Neuronal stem cell (in vitro differentiated cells): ENCODE measurements at places on chromosomes 12 and 14.

- H3K4me1 ChIP-seq = no peaks in the 10 kb centered on the region
- no peaks in the 10 kb centered on the region for H3K27me3 ChIP-seq
- no peak for DNase-seq
- no peak overlapping the region for H3K27ac ChIP-seq
- H3K4me3 ChIP-seq = no peak overlapping the region
Measured at GRCh38 chr14:28987516-28987915, 220.9 kb downstream of the FOXG1 start.

GRCh38 chr14:59310633-59311032 lies 122.2 kb downstream of the DAAM1 start:
- H3K36me3 ChIP-seq = no peaks in the 10 kb centered on the region
- H3K4me1 ChIP-seq = no peaks in the 10 kb centered on the region
- no peak overlapping the region for H3K4me3 ChIP-seq
- no peaks in the 10 kb centered on the region for H3K27me3 ChIP-seq
- DNase-seq = no peak

GRCh38 chr12:24701343-24701742 lies 247.6 kb downstream of the BCAT1 start:
- no peak for DNase-seq
- no peak overlapping the region for H3K27ac ChIP-seq
- peaks cover 2% of the 10 kb centered on the region for H3K4me1 ChIP-seq
- H3K36me3 ChIP-seq = no peaks in the 10 kb centered on the region
- no peak overlapping the region for H3K4me3 ChIP-seq

DNA sequence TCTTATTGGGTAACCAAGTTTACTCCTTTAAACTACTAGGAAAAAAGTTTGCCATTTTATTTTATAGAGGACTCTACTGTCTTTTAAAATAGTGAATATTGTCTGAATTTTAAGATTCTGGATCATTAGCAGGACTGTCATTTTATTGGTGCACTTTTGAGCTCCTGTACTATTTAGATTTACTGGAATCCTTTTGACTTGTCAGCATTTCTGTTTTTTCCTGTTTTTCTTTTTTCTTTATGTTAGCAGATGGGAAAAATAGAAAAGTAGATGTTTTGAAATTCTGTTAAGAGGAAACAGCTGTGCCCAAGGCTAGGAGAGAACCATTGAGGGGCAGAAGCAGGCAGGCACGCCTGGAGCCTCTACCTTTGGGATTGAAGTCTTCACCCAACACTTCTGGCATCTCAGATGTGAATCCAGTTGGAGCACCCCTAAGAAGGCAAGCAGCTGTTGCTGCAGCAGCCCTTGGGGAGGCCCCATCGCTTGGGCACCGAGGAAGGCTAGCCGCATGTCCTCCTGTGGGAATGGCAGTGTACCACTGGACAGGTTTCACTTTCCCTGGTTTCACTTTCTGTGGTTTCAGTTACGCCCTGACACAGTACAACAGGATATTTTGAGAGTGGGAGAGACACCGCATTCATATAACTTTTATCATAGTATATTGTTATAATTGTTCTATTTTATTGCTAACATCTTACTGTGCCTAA lies 11.5 kb downstream of the RIMKLB start:
- no peak for DNase-seq
- no peak overlapping the region for H3K4me3 ChIP-seq
- H3K27ac ChIP-seq = no peak overlapping the region
- peaks cover 5% of the 10 kb centered on the region for H3K36me3 ChIP-seq
- H3K27me3 ChIP-seq = no peaks in the 10 kb centered on the region

DNA sequence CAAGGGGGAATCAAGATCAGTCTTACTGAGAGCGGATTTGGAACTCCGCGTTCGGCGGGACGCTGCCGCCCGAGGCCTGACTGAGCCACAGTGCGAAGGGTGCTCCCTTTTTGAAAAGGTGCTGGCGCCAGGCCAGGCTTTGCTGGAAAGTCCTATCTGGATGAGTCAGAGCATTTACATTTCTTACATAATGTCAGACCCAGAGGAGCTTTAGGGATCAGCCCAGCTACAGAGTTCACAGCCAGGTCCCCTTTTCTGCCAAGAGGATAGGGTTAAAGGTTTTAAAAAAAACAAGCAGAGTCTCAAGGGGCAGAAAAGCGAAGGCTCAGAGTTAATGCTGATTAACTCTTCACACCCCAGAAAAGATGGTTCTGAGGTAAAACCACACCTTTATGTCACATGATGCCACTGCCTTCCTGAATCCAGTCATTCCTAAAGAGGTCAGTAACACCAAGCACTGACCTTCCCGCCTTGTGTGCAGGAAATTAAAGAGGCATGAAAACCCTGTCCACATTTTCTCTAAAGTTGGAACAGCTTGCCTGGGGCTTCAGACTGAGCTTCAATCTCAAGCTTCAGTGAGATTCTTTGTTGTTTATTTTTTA lies 11.7 kb upstream of the FBXL14 start:
- peaks cover 3% of the 10 kb centered on the region for H3K36me3 ChIP-seq
- no peak for DNase-seq
- H3K27ac ChIP-seq = no peak overlapping the region
- peaks cover 82% of the 10 kb centered on the region for H3K27me3 ChIP-seq
- H3K4me3 ChIP-seq = no peak overlapping the region

DNA sequence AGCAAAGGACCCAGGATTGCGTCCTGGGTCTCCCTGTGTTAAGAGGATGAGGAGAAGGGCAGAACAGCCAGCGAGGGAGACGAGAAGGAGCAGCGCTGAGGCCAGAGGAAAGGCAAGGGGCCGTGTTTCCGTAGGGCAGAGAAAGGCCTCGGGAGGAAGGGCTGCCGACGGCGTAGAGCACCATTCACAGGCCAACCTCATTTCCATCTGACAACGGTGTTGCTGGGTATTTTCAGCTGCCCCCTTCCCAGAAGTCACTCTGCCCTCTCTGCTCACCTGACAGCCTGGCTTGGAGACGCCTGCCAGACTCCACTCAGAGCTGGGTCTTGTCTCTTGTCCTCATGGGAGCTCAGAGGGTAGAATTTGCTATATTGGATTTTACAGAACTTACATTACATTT lies 51.4 kb downstream of the GPR68 start:
- no peaks in the 10 kb centered on the region for H3K27me3 ChIP-seq
- peaks cover 12% of the 10 kb centered on the region for H3K36me3 ChIP-seq
- no peak overlapping the region for H3K4me3 ChIP-seq

DNA sequence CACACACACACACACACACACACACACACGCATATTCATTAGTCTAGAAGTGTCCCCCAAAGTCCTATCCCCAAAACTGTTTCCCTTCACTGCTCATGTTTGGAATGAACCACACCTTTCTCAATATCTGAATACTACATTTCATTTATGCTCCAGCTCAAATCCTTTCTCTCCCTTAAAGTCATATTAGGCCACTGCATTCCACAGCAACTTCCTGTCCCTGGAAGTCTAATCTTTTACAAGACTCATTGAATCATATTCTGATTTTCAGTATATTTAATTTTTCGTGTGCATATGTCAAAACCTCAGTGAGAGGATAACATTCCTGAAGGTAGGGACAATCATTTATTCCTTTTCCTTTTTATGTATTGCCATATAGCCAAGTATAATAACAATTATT lies 155.6 kb upstream of the LMNTD1 start:
- no peak overlapping the region for H3K4me3 ChIP-seq
- no peaks in the 10 kb centered on the region for H3K4me1 ChIP-seq
- H3K27ac ChIP-seq = no peak overlapping the region
- no peak for DNase-seq
- no peaks in the 10 kb centered on the region for H3K36me3 ChIP-seq
- no peaks in the 10 kb centered on the region for H3K27me3 ChIP-seq

GRCh38 chr14:63383776-63384367 lies 65.1 kb upstream of the GPHB5 start:
- H3K4me1 ChIP-seq = no peaks in the 10 kb centered on the region
- H3K27me3 ChIP-seq = no peaks in the 10 kb centered on the region
- no peak overlapping the region for H3K4me3 ChIP-seq

GRCh38 chr12:121579190-121579791 lies 1.5 kb downstream of the KDM2B start:
- peaks cover 26% of the 10 kb centered on the region for H3K4me1 ChIP-seq
- peak overlapping the region; percentile 71 for H3K4me3 ChIP-seq
- peak overlapping the region; percentile 99 for H3K27ac ChIP-seq
- H3K36me3 ChIP-seq = peaks cover 9% of the 10 kb centered on the region

- H3K36me3 ChIP-seq = no peaks in the 10 kb centered on the region
- no peak overlapping the region for H3K4me3 ChIP-seq
- no peaks in the 10 kb centered on the region for H3K27me3 ChIP-seq
Measured at GRCh38 chr12:117342682-117343081, 18.7 kb downstream of the NOS1 start.
